ENCODE measurements at places on chromosomes 5 and 9.
A peak's percentile ranks its signal among the peaks of the same experiment; 100 is the strongest.

GRCh38 chr9:110951805-110952539, 86.3 kb downstream of the LPAR1 start:
- ATAC-seq, result no peak

DNA sequence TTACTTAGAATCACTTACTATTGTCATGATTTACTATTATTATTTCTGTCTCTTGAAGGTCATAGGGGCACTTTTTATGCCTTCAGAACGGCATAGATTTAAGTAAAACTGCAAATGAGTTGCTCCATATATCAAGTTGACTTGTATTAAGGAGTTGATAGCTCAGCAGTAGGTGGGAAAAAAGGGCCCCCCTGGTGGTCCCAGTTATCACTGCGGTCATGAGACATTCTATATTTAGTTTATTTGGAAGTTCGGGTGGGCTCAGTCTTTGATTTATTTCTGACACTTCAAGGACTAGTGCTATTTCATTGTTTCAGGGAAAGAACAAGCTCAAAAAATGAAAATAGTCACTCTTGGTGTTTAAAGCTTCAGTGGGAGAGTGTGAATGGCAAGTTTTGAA, 159.3 kb downstream of the SLC24A2 start:
- no peak for ATAC-seq

DNA sequence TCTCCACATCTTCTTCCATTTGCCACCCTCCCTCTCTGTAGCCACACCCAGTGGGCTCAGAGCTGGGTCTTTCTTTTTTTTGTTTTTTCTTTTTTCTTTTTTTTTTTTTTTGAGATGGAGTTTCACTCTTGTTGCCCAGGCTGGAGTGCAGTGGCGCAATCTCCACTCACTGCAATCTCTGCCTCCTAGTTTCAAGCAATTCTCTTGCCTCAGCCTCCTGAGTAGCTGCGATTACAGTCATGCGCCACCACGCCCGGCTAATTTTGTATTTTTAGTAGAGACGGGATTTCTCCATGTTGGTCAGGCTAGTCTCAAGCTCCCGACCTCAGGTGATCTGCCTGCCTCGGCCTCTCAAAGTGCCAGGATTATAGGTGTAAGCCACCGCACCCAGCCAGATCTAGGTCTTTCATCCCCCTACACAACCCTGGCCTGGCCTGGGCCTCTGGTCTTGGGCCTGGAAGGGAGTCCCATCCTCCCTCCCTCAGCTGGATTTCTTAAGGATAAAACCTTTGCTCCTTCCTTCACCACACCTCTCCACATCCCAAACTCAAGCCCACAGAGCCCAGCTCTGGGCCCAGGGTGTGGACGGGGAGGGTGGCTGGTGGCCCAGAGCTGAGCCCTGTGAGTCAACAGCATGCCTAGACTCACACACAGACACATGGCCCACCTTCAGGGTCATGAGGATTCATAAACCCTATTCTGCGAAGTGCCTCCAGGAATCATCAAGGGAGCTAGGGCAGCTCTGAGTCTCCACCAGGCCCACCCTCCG, 18.8 kb upstream of the KCNIP1 start:
- ATAC-seq, result no peak

GRCh38 chr9:7760014-7760415, 39.6 kb downstream of the DMAC1 start:
- ATAC-seq, result peak; percentile 68

- ATAC-seq, result no peak
Observed at GRCh38 chr5:168066536-168067208, 224.8 kb upstream of the WWC1 start.

GRCh38 chr5:80784451-80784850, 129.7 kb upstream of the DHFR start:
- ATAC-seq, result no peak

DNA sequence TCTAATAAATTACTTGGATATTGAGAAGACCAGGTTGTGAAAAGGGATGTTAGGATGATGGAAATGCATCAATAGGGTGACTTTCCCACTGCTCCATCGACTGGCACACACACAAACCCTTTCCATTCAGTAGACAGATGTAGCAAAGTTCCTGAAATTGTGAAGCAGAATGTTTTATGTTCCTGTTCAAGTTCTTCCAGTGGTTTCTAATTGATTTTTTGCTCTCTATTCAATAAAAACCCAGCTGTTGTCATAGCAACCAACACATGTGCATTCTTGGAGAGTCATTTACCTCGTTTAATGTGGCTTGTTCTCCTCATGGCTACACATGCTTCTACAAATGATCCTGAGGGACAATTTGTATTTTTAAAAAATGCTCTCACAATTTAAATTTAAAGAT, 244.6 kb downstream of the RAB3C start:
- ATAC-seq, result no peak

All from gastroesophageal sphincter (tissue), 4 donors.